Activated T-cell treated with anti-CD3 and anti-CD28 coated beads, Interleukin-2, amount 50 U/mL, for 72 hours (primary cell): ENCODE measurements at places on chromosomes 16 and 17. TPM values are rescaled to one million over a fixed set of nuclear protein-coding genes. Genes with fewer than 3 reads are reported as not detected.

- no peak overlapping the region for H3K4me3 ChIP-seq
- DNase-seq = no peak
- no peaks in the 10 kb centered on the region for H3K36me3 ChIP-seq
- peaks cover 24% of the 10 kb centered on the region for H3K27me3 ChIP-seq
These were observed 120.3 kb downstream of the RBFOX3 start for GRCh38 chr17:79490530-79490929.

DNA sequence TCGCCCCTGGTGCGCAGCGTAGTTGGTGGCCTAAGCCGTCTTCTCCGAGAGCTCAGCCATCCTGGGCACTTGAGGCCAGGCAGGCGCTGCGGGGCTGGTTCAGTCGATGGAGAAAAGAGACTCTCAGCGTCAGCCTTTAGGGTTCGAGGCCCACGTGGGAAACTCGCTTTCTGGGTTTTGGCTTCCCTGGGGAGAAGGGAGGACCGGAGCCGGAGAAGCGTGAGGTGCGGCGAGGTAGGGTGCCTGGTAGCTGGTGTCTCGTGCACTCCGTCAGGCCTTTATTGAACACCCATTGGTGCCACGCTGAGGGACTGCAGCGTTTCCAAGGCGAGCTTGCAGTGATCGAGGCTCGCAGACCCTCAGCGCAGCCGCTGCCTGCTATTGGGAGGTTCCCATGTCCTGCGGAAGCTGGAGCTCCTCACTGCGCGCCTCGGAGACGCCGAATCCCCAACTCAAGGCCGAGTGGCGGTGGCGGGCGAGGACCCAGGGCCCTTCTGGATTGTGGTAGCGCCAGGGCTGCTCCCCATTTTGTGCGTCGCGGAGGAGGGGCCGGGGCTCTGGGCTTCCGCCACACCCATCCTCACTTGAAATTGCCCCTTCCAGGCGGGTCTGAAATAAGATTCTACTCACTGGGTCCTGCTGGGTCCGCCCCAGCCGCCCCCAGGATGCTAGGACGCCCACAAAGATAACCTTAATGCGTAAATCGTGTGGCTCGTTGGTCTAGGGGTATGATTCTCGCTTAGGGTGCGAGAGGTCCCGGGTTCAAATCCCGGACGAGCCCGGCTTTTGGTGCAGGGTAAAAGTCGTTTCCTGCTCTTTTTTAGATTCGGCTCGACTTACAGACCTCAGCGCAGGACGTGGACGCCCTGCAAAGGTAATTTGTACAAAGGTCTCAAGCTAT is 1.2 kb downstream of the OR1F1 start:
- H3K27ac ChIP-seq = peak overlapping the region; percentile 95
- peaks cover 59% of the 10 kb centered on the region for H3K4me1 ChIP-seq
- H3K36me3 ChIP-seq = peaks cover 8% of the 10 kb centered on the region
- peak; percentile 64 for DNase-seq
- peaks cover 61% of the 10 kb centered on the region for H3K27me3 ChIP-seq

DNA sequence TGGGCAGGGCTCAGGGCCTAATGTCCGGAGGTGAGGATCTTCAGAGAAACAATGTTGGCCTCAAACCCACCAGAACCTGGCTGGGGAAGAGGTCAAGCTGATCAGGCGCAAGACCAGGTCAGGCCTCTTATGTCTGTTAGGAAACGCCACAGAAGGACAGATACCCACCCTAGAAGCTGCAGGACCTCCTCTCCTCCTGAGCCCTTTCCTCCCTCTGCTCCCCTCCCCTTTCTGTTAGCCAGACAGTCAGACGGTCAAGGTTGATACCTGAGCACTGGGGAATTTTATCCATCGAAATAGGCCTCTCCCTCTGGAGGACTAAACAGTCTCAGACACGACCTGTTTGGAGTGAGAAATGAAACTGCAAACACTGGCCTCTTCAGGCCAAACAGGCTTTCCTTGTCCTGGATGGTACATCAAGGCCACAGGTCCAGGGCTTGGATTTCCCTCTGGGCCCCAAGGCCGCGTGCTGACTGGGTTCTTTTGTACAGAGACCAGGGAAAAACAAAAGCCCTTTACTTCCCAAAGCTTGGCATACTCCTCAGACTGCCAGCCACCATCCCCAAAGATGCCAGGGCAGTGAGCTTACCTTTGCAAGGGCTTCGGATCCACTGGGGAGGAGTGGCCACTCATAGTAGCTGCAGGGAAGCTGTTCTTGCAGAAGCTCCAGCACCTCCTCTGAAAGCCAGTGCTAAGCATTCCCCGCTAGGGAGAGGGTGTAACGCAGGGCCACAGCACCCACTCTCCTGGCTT is 135.8 kb downstream of the CCDC182 start:
- H3K36me3 ChIP-seq = no peaks in the 10 kb centered on the region
- H3K27ac ChIP-seq = no peak overlapping the region
- no peaks in the 10 kb centered on the region for H3K27me3 ChIP-seq
- no peak overlapping the region for H3K4me3 ChIP-seq
- no peak for DNase-seq

DNA sequence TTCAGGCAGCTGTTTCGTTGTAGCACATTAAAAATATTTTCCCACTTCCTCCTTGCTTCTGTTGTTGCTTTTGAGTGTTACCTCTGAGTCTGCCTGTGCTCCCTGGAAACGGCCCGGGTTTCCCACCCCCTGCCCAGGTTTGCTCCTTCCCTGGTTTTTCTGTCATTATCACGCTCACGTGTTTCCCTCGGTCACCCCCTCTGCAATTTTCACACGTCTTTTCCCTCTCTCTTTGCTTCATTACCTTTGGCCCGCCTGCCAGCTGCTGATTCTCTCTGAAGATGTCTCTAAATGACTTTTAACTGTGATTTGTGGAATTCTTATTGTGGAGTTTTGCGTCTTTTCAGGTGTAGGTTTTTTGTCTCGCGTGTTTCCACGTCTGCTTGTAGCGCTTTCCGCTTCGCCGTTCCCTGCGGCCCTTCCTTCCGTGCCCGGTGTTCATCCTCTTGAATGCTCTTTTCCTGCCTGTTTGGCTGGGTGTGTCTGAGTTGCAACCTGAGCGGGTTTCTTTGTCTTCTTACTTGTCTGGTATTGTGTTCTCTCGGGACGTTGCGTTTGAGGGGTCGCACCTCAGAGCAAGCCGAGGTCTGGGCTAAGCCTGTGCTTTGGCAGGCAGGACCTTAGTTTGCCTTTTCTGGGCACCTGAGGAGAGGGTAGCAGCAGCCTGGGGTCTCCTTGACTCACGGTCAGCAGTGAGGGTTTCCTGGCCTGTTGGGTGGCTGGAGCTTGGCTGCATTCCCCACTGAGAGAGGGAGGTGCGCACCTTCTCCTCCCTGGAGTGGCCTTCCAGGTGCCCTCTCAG is 96.3 kb upstream of the ZNF750 start:
- DNase-seq = no peak
- H3K4me3 ChIP-seq = no peak overlapping the region
- H3K27me3 ChIP-seq = no peaks in the 10 kb centered on the region
- H3K4me1 ChIP-seq = no peaks in the 10 kb centered on the region

- no peaks in the 10 kb centered on the region for H3K36me3 ChIP-seq
- H3K4me1 ChIP-seq = peaks cover 19% of the 10 kb centered on the region
- no peak overlapping the region for H3K27ac ChIP-seq
- no peak overlapping the region for H3K4me3 ChIP-seq
- DNase-seq = no peak
These were observed 17.1 kb downstream of the MYO1C start for GRCh38 chr17:1475321-1475854.

GRCh38 chr16:69236319-69236718 is 49.4 kb downstream of the SNTB2 start:
- H3K27ac ChIP-seq = no peak overlapping the region
- no peaks in the 10 kb centered on the region for H3K36me3 ChIP-seq

DNA sequence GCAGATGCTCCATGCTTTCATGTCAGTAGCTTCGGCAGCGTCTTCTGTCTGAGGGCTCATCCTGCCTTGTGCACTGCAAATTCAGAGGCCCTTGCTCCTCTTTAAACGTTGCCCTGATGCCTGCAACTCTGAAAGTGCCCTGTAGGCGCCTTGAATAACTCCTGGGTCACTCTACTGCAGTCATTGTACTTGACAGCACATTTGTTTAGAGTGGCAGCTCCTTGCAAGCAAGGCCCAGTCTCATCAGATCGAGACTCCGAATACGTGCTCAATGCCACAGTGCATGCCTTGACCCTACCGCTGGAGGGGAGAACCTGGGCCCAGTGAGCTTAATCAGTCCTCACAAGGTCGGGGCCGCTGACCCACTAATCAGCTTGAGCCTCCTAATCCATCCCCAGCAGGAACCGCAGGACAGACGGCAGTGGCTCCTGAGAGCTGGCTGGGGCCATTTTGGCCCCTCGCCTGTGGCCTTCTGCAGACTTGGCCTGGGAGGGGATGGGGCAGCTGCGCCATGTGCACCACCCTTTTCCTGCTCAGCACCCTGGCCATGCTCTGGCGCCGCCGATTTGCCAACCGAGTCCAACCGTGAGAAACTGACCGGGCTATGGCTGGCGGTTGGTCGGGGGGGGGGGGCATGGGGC is at the start of gene PRCD:
TSS of gene PRCD (plus strand) at position 414 of the 641 bp plus-strand sequence. CDS start at position 512, 98 bp downstream.
- no peak within 1 kb of the TSS for H3K27ac ChIP-seq
- H3K36me3 ChIP-seq = no peaks in the 10 kb centered on the region
- H3K4me1 ChIP-seq = no peaks in the 10 kb centered on the region
- H3K4me3 ChIP-seq = no peak within 1 kb of the TSS

DNA sequence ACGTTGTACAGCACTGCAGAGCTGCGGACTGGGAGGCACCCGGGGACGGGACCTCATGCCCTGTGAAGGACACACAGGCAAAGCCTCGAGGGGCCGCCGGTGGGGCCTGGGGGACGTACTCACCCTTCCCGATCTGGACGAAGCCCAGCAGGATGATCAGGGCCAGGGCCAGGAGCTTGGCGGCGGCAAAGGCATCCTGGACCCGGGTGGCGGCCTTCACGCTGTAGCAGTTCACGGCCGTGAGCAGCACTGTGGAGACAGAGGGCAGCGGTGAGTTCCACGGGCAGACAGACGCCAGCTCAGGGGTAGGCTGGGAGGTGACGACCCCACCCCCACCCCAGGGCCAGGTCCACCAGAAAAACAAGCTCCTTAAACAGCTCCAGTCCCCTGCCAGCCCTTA is 17.7 kb downstream of the SLC7A5 start:
- no peak overlapping the region for H3K27ac ChIP-seq
- H3K27me3 ChIP-seq = no peaks in the 10 kb centered on the region
- peaks cover 38% of the 10 kb centered on the region for H3K36me3 ChIP-seq
- DNase-seq = no peak
- H3K4me3 ChIP-seq = no peak overlapping the region
- peaks cover 71% of the 10 kb centered on the region for H3K4me1 ChIP-seq

Gene SLC47A2
- total RNA-seq = not detected

Gene SBK1
- total RNA-seq = 7.0 TPM

DNA sequence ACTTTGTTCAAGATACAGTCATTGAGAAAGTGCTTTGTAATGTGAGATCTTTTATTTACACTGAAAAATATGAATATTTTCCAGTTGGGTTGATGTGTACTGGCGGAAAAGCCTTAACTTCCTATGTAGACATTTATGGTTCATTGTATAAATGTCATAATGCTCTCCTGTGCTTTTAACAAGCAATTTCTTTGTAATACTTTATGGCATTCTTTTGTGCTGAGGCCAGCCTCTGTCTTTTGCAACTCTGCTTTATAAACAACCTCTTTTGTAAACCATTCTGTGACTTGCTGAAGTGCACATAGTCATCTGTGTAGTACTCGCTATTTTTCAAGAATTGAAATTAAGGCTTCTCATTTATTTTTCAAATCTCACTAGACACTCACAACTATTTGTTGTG is 291.2 kb downstream of the CDH11 start:
- H3K36me3 ChIP-seq = peaks cover 3% of the 10 kb centered on the region
- no peak for DNase-seq
- no peaks in the 10 kb centered on the region for H3K4me1 ChIP-seq
- no peak overlapping the region for H3K4me3 ChIP-seq

GRCh38 chr17:38532451-38532850 is 73.3 kb downstream of the SRCIN1 start:
- peaks cover 22% of the 10 kb centered on the region for H3K27me3 ChIP-seq
- H3K36me3 ChIP-seq = no peaks in the 10 kb centered on the region
- no peak for DNase-seq

Gene NGFR
- 0.28 TPM for total RNA-seq

Gene SHCBP1
- 37.1 TPM for total RNA-seq

- no peak for DNase-seq
- no peaks in the 10 kb centered on the region for H3K36me3 ChIP-seq
- no peak overlapping the region for H3K4me3 ChIP-seq
- H3K27ac ChIP-seq = no peak overlapping the region
These were observed 24.2 kb downstream of the CIBAR2 start for GRCh38 chr16:85087899-85088569.

DNA sequence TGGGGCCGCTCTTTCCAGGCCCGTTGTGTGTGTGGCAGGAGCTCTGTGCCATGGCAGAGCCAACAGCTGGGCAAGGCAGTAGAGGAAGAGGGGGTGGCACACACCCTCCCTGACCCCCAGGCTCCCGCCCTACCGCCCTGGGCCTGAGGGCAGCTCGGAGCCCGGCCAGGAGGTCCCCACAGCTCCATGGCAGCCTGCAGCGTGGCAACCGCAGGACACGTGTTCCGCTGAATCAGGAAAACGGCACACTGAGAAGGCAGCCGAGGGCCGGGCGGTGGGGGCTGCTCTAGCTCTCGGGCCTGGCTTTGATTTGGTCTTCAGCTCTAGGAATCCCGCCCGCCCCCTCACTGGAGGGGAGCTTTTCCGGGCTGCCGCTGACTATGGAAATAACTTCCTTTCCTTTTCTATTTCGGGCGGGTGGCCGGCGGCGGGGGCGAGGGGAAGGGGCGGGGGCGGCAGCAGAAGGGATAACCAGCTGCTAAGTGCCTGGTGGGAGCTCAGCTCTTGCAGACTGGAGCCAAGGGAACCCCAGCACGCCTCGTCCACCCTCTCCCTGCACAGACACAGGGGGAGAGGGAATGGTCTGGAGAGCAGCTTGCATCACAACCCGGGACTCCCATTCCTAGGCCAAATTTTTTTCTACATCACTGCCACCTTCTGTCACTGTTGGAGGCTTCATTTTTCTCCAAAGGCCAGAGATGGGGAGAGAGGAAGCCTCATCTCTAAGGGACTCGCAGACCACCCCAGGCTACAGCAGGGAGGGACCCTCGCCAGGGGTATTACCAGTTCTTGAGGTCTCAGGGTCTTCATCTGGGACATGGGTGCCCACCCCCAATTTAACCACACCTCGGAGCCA is 24.8 kb upstream of the MRPS23 start:
- no peak for DNase-seq
- H3K4me3 ChIP-seq = peak overlapping the region; percentile 45
- peaks cover 18% of the 10 kb centered on the region for H3K27me3 ChIP-seq
- H3K27ac ChIP-seq = no peak overlapping the region

GRCh38 chr16:10780628-10781027 is 37.0 kb downstream of the NUBP1 start:
- H3K4me3 ChIP-seq = no peak overlapping the region
- H3K4me1 ChIP-seq = peaks cover 5% of the 10 kb centered on the region
- DNase-seq = no peak
- H3K27ac ChIP-seq = no peak overlapping the region
- H3K27me3 ChIP-seq = peaks cover 24% of the 10 kb centered on the region

- peak overlapping the region; percentile 43 for H3K4me3 ChIP-seq
- no peaks in the 10 kb centered on the region for H3K36me3 ChIP-seq
- H3K4me1 ChIP-seq = peaks cover 13% of the 10 kb centered on the region
- no peak overlapping the region for H3K27ac ChIP-seq
These were observed 36.1 kb upstream of the ZC3H18 start for GRCh38 chr16:88533932-88534637.

- H3K4me1 ChIP-seq = peaks cover 35% of the 10 kb centered on the region
- no peaks in the 10 kb centered on the region for H3K27me3 ChIP-seq
- H3K27ac ChIP-seq = peak overlapping the region; percentile 11
- no peak overlapping the region for H3K4me3 ChIP-seq
These were observed 33.9 kb upstream of the ICAM2 start for GRCh38 chr17:64054304-64054703.
